ENCODE measurements at places on chromosomes 11 and 22.
A peak's percentile ranks its signal among the peaks of the same experiment; 100 is the strongest.

DNA sequence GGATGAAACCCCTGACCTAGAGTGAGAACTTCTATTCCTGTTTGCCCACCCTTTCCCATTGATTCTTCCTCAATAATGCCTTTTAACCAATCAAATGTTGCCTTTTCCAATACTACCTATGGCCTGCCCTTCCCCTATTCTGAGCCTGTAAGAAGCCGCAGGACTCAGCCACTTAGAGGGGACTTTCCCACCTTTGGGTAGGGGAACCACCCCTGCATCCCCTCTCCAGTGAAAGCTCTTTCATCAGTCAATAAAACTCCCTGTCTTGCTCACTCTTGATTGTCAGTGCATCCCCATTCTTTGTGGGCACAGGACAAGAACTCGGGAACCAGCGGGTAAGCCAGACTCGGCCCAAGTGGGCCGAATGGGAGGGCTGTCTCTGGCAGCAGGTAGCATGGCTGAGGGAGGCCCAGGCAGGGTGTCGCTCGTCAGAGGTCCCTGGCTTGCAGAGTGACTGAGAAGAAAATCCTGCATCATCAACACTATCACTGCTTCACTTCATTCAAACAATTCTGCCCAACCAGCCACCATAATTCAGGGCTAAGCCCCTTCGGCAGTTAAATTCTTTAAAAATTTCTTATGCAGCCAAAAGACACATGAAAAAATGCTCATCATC is 30.4 kb downstream of the LDHAL6A start:
- no peak for DNase-seq

DNA sequence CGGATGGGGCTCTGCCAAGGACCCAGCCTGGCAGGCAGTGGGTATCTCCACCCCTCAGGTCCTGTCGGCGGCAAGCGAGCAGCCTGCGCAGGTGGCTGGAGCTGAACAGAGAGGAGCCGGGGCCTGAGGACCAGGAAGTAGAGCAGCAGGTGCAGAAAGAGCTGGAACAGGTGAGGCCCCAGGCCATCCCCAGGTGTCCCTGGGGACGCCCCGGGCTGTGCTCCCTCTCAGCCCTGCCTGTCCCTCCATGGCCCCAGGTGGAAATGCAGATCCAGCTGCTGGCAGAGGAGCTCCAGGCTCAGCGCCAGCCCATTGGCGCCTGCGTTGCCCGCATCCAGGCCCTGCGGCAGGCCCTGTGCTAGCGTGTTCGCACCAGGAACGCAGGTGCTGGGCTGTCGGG is 44.0 kb downstream of the PISD start:
- DNase-seq, result no peak

- peak; percentile 73 for DNase-seq
These were observed 2.3 kb downstream of the ACY3 start for GRCh38 chr11:67648140-67648795.

DNA sequence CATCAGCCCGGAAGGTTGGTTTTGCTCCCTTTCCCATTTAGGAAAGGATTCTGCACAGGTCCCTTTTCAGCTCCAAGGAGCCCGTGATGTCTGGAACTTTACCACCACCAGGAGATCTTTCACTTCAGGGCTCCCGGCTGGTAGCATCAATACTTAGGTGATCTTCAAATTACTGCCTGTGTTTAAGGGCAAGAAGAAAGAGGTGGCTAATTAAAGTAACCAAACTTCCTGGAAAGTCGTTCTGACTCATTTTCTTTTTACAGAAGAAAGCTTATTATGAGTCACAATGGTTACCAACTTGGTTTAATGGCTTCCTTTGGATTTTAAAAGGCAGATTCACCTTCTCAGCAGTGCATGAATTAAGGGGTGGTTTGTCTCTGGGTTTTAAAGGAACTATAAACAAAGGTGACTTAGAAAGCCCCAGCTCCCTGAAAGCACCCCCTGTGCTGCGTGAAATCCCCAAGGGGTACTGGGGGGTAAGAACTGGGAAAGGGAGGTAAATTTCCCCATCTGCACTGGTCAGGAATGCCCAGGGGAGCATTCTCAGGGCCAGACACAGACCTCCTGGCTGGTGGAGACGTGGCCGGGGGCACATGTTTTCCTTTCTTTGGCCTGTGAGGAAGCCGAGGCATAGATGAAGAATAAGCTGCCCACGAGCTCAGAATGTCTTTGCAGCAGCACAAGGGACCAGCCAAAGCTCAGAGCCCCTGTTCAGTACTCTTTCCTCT is 8.8 kb downstream of the POU2F3 start:
- DNase-seq, result peak; percentile 47

DNA sequence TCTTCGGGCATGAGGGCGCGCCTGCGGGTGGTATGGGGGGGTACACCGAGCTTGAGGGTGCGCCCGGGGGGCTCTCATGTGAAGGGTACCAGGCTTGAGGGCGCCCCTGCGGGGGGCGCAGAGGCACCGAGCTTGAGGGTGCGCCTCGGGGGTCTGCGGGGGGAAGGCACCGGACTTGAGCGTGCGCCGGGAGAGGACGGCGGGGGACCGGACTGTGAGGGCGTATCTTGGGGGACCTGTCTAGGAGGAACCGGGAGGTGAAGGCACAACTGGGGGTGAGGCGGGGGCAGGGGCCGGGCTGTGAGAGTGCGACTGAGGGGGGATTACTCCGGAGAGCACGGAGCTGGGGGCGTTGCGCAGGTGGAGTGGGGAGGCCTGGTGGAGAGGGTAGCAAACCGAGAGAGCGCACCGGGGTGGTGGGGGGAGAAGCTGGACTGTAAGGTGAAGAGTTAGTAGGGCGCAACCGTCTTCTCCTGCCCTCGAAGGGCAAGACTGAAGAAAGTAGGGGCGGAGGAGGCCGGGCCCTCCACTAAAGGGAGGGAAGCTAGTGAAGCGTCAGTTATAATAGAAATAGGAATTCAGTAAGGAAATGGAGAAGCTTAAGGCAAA is 1.1 kb upstream of the DDX6 start:
- DNase-seq, result peak; percentile 58

- DNase-seq, result no peak
These were observed 10.2 kb downstream of the PHF5A start for GRCh38 chr22:41458161-41458728.
